A172 (cell line): ENCODE measurements at places on chromosomes 5 and 9. TPM values are rescaled to one million over a fixed set of nuclear protein-coding genes. Genes with fewer than 3 reads are reported as not detected.

- DNase-seq, result no peak
Measured at GRCh38 chr5:35308421-35308820, 78.1 kb upstream of the PRLR start.

DNA sequence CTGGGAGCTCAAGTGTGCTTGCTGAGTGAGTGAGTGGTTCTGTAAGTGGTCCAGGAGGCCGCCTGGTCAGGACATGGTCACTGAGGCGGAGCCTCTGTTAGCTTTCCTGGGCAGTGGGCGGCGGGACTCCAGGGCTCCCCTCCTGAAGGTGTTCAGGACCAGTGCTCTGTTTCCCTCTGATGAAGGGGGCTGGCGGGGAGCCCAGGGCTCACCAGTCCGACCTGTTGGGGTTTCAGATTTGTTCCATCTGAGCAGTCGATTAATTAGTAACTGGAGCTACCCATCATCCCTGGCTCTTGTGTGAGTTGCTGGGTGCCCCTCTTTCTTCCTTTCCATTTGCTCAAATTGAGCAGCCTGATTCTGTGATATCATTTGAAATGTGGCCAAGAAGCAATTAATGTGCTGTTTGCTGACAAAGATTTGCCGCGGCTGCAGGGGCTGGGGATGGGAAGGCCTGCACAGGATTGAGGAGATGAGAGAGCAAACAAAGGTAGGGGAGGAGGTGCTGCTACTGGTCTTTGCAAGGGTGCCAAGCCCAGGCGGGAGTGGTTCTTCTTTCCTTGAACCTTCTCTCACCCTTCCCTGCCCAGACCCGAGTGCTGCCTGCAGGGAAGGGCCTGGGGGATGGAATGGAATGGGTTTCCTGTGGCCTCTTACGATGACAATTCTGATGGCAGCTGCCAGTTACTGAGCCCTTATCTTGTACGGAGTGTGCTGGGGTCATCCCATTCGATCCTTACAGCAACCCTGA is 92.8 kb upstream of the PITX1 start:
- DNase-seq, result no peak

The ENTREP1 gene
- total RNA-seq, result 0.78 and 1.7 TPM in 2 replicates

- no peak for DNase-seq
Measured at GRCh38 chr9:20331095-20331685, 291.1 kb downstream of the MLLT3 start.

GRCh38 chr9:96113032-96113431 is 188.9 kb downstream of the HSD17B3 start:
- DNase-seq, result no peak

The ARL15 gene
- 28.3 and 29.7 TPM in 2 replicates for total RNA-seq

The SLC6A19 gene
- not detected in 2 replicates for total RNA-seq

DNA sequence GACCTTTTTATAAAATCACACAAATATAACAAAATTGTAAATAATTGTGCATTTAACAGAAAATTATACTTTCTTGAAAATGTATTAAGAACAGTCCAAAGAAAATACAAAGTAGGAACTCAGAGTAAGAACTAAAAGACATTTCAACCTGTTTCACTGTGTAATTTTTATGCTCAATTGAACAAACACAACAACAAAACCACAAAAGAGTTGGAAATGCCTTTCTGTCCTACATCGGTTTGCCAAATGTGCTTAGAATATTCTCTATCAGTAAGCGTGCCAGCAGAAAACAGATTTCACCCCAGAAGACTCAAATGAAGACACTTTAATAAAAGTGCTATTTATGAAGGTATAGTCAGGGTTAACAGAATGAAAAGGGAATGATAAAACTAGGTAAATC is 592.1 kb downstream of the PRELID2 start:
- DNase-seq, result no peak

GRCh38 chr9:14344053-14344524 is 30.1 kb upstream of the NFIB start:
- DNase-seq, result no peak

DNA sequence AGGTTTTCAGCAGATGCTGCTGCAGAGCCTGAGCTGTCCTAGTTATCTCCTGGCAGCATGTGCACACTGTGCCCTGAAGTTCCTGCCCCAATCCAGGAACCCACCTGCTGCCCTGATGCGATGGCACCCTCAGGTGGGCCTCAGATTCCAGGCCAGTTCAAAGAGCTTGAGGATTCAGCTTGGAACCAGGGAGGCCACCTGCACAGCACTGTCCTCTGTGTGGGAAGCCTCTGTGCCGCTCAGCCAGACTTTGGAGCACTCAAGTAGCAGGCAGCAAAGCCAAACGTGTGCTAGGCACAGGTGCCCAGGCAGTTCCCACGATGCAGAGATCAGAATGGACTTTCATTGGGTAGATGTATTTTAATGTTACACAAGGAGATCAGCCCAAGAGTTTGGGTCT is 132.8 kb upstream of the RAPGEF1 start:
- no peak for DNase-seq

The PCDHB3 gene
- 19.9 and 22.0 TPM in 2 replicates for total RNA-seq

The ZNF454 gene
- not detected in 2 replicates for total RNA-seq

DNA sequence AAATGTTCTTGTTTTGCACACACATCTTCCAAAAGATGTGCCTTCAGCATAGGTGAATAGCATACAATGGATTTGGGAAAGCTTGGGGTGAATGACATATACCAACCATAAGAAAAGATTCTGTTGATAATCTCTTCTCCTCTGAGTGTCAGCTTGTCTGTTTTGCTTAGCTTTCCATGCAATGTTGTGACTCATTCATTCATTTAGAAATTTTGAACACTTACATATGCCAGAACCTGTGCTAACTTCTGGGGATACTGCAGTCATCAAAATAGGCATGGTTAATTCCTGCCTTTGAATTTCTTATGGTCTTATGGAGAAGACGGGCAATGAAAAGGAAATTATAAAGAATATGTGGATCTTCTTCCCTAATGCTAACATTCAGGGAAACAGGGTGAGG is 14.1 kb downstream of the ADRB2 start:
- DNase-seq, result no peak

The TAS2R1 gene
- total RNA-seq, result not detected in 2 replicates

The SLC6A3 gene
- not detected in 2 replicates for total RNA-seq

The PAEP gene
- not detected in 2 replicates for total RNA-seq

The PCDHB7 gene
- total RNA-seq, result 5.2 and 6.9 TPM in 2 replicates

DNA sequence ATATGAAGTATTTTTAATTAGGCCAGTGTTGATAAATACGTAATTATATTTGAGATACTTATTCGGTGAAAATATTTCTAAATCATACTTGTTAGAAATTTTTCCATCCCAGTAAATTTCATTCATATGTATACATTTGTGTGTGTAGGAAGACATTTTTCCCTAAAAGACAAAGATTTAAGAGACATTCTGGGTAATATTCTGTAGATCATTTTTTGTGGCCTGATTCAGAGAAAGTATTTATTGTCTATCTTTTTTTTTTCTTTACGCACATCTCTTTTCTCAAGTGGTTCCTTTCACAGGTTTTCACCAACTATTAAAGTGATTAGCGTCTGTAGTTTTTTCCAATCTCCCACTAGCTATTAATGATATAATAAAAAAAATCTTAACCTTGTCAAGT is 224.1 kb downstream of the MEF2C start:
- no peak for DNase-seq

- DNase-seq, result no peak
Measured at GRCh38 chr9:108017671-108018070, 528.1 kb upstream of the KLF4 start.

- DNase-seq, result no peak
Measured at GRCh38 chr5:5430136-5430535, 7.7 kb downstream of the ICE1 start.

The INSL4 gene
- not detected in 2 replicates for total RNA-seq

- DNase-seq, result no peak
Measured at GRCh38 chr9:13113751-13114150, 165.7 kb downstream of the MPDZ start.

DNA sequence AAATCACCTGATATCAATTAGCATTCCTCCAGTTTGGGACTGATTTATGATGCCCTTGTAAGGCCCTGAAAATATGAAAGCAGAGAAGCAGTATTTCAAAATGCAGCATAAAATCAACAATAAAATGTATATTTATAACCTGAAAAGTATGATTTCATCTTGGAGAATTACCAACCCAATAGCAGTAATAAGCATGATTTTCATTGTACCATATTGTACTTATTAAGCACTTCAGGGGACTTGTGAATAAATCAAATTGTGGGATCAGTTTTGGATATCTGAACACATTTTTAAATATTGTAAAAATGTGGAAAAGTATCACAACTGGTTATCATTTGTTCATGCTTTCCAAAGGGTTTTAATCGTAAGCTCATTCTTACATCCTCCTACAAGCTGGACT is 250.8 kb downstream of the DMRT2 start:
- DNase-seq, result no peak
